ENCODE measurements at places on chromosomes 1 and 21. TPM values are rescaled to one million over a fixed set of nuclear protein-coding genes. Genes with fewer than 3 reads are reported as not detected.
A peak's percentile ranks its signal among the peaks of the same experiment; 100 is the strongest.

The SPRR1A gene
- total RNA-seq = not detected

The AGRN gene
- total RNA-seq = 7.4 TPM

The NPR1 gene
- total RNA-seq = not detected

The REN gene
- total RNA-seq = not detected

The RGS18 gene
- total RNA-seq = 0.30 TPM

GRCh38 chr21:17921579-17922530, 102.7 kb upstream of the C21orf91 start:
- no peak for DNase-seq

DNA sequence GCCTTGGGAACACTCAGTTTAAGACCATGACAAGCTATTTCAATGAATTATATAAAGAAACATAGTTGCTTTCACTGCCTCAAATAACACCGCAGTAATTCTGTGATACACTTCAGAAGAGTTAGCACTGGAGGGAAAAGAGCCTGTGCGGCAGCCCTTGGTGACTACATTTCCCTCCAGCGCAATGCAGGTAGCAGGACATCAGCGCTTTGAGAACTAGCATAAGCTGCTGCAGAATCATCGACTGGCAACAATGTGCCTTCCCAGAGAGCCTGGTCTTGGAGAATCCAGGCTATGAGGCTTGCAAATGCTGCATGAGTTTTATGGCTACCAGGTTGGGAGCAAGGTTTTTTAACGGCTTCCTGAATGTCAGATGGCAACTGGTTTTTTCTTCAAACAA, 7.5 kb downstream of the NRIP1 start:
- no peak for DNase-seq

- no peak for DNase-seq
Observed at GRCh38 chr1:204769997-204770396, 84.5 kb upstream of the LRRN2 start.

DNA sequence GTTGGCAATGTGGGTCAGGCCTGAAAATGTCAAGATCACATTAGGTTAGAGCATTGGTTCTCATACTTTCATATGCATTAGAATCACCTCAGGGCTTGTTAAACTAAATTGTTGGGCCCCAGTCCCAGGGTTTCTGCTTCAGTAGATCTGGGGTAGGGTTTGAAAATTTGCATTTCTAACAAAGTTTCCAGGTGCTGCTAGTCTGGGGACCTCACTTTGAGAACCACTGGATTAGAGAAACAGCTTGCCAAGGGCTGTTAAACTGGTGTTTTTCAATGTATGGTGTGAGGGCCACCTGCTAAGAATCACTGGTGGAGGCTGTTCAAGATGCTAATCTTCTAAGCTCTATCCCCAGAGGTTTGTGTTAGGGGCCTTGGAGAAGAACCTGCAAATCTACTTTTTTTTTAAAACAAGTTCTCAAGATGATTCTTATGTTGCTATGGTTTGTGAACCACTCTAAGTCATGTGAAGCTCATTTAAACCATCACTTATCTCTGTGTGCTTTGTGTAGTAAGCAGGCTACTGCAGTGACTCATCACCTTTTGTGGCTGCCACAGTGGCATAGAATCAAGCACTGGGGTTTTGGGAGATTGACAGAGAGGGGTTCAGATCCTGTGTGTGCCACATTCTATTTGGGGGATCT, 152.2 kb downstream of the S1PR1 start:
- DNase-seq = peak; percentile 36

- DNase-seq = no peak
Observed at GRCh38 chr1:32929366-32929765, 28.2 kb upstream of the TMEM54 start.

- DNase-seq = no peak
Observed at GRCh38 chr1:183069562-183070216, 46.5 kb downstream of the LAMC1 start.

All from activated CD4-positive, alpha-beta T cell treated with anti-CD3 and anti-CD28 coated beads, Interleukin-2, amount 10 ng/mL, durations not matched to agents 7 days and 5 days (primary cell).